ENCODE measurements at places on chromosomes 2 and 18. TPM values are rescaled to one million over a fixed set of nuclear protein-coding genes. Genes with fewer than 3 reads are reported as not detected.

The SAP130 gene
- total RNA-seq = 45.3 TPM

The DYSF gene
- 1.6 TPM for total RNA-seq

- no peak for DNase-seq
Observed at GRCh38 chr18:70069965-70070364, 122.3 kb upstream of the CD226 start.

The WIPF1 gene
- total RNA-seq = 17.3 TPM

The CDH19 gene
- total RNA-seq = not detected

- no peak for DNase-seq
Observed at GRCh38 chr2:45009928-45010701, 863 bp upstream of the SIX2 start.

DNA sequence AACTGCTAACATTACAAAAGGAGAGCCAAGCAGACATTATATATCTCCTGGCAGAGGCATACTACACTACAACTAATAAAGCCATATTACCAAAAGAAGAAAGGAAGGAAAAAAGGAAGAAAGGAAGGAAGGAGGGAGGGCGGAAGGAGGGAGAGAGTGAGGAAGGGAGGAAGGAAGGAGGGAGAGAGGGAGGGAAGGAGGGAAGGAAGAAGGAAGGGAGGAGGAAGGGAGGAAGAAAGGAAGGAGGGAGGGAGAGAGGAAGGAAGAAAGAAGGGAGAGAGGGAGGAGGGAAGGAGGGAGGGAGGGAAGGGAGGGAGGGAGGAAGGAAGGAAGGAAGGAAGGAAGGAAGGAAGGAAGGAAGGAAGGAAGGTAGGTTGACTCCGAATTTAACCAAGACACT, 133.4 kb downstream of the PDE11A start:
- no peak for DNase-seq

The CYP1B1 gene
- 1.1 TPM for total RNA-seq

- DNase-seq = no peak
Observed at GRCh38 chr2:41985573-41986095, 62.2 kb upstream of the PKDCC start.

GRCh38 chr2:159604159-159604558, 12.2 kb downstream of the BAZ2B start:
- no peak for DNase-seq

The MYO1B gene
- total RNA-seq = 158 TPM

DNA sequence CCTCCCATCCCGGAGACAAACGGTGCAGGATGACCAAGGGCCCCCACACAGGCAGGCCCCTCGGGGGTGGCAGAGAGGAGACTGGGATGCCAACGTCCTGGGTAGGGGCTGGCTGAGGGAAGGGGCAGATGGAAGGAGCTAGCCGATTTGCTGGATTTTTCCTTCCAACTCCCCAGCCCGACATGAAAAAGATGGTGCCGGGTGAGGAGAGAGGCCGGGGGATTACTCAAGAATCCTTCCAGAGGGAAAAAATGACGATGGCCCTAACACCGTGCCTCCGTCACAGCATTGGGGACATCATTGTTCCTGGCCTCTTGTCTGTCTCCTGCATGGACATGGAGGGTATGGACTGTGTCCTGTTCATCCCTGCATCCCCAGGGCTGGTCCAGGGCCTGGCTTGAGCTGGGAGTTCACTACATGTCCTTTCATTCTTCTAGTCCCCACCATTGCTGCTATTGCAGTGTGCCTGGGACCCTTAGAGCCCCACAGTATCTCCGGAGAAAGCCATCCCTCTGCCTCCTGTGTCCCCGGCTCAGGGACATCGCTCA, 217.7 kb downstream of the TNS1 start:
- no peak for DNase-seq

- no peak for DNase-seq
Observed at GRCh38 chr2:137942833-137943677, 21.2 kb upstream of the HNMT start.

The APLF gene
- 11.6 TPM for total RNA-seq

DNA sequence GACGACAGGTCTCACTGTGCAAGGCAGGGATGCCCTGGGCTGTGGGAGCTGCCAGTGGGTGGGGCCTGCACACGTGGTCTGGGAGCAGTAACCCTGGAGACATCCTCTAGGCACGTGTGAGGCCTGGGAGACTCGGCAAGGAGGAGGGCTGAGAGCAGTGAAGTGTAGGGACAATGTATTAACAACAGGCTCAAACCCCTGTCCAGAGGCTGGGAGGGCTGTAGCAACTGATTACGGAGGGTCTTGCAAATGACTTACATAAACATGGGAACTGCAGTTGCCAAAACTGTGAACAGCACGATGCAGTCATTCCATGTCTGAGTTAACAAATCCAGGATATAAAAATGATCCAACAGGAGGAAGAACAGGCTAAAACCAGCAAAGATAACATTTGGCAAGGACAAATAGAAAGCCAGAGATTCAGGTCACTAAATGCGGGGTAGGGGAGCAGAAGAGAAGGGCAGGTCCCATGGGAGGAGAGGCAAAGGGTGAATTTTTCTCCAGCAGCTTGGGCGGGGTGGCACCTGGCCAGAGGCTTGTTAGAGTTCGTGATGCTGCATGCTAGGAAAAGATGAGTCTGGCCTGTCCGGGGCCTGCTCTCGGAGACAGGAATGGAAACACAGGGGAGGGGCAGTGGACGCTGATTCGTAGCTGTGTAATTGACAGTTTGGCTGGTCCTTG, 44.9 kb downstream of the CYP27C1 start:
- DNase-seq = no peak

The UGT1A3 gene
- total RNA-seq = not detected

The IMP4 gene
- 43.0 TPM for total RNA-seq

DNA sequence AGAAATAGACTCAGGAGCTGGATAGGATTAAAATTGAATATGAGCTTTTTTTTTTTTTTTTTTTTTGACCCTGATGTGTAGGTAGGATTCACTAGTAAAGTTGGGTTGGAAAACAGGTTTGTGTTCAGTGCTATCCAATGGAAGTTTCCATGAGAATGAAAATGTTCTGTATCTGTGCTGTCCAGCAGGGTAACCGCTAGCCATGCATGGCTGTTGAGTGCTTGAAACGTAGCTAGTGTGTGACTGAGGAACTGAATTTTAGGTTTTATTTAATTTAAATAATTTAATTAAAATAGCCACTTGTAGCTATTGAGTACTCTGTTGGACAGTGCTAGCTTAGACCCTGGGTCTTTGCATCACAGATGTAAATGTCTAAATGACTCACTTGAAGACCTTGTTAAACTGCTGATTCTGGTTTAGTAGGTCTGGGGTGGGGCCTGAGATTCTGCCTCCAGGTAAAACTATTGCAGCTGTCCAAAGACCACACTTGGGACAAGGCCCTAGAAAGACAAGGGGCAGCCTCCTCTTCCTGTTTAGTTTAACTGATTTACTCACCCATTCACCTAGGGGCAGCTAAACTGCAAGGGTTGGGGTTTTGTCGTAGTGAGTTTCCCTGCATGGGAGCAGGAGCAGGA, 84.7 kb upstream of the STON1 start:
- no peak for DNase-seq

GRCh38 chr18:8562919-8563318, 46.3 kb upstream of the RAB12 start:
- DNase-seq = no peak

GRCh38 chr18:58402951-58403702, 225.8 kb downstream of the ALPK2 start:
- no peak for DNase-seq

DNA sequence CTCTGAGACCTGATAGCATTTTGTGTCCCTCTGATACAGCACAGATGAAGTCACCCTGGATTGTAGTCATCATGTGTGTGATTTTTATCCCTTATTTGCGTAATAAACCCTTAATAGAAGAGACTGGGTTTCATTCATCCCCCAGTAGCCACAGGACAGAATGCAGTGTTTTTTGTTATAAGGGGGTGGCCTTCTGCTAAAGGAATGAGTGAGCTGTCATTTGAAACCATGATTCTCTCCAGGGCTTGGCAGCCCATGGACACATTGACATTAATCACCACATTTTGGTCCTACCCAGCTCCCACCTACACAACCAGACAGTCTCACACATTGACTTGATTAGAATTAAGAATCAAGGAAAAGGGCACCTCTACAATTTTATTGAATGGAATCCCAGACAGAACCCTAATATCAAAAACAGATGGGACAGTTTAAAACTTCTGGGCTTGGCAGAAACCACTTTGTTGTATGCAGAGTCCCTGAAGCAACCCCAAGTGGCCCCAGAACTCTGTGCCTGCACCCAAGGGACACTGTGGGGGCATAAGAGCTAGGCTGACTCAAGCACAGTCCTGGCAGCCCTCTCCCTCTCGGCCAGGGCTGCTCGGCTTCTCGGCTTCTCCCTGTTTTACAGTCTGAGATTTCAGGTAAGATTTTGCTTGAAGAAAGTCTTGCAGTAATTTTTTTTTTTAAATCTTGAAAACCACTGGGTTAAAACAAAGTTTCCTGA, 254.0 kb upstream of the SLC14A2 start:
- DNase-seq = no peak

GRCh38 chr2:1634681-1635341, 109.5 kb downstream of the PXDN start:
- DNase-seq = no peak

The CDCA7 gene
- 19.3 TPM for total RNA-seq

Measured in progenitor cell of endocrine pancreas (in vitro differentiated cells).